ENCODE measurements at places on chromosomes 6 and 20.

DNA sequence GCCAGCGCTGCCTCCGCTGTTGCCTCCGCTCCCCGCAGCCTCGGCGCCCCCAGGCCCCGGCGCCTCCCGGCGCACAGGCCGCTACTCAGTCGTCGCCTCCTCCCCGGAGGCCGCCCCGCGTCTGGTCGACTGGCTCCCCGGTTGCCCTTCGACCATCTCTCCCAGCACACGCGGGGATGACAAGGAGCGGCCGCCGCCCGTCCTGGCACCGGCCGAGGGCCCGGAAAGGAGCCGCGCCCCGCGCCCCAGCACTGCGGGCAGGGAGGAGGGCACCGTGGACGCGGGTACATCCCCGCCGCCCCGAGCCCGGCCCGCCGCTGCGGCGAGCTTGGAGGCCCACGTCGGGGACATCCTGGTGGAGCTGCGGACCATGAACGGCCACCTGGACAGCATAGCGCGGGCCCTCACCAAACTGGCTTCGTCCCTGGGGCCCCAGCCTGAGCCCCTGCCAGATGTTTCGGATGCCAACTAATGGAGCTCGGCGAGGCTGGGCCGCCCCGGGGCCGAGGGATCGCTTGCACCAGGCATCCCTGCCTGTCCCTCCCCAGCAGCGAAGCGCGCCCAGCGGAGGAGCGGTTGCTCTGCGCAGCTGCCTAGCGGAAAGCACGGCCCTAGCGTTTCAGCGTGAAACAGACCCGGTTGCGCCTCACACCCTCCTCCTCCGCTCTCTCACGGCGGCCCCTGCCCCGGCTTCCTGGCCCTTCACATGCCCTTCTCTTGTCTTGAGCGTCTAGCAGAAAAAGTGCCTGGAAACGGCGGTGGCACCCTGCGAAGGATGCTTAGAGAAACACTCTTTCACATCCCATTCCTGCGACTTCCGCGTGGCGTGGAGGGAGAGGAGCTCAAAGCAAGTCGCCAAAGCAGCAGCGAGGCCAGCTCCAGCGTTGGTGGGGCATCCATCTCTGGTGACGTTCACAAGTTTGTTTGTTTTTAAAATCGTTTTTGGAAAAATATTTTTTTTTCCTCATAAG is 285.8 kb upstream of the SUPT3H start:
- no peak for DNase-seq

DNA sequence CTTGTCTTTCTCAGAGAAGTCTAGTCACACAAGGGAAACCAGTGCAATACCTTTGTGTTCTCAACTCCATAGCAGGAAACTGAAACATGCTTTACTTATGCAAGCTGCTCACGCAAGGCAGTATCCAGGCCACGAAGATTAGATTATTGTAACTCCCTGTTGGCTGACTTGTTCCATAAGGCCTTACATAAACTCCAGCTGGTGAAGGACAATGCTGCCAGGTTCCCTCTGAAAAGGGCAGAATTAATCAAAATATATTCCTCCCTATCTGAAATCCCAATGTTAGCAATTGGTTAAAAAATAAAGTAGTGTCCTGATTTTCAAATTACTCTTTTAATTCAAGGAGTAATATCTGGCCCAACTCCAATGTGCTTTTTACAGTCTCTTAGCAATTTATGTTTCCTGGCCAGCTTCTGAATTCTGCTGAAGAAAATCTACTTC is 966.6 kb downstream of the HACE1 start:
- DNase-seq, result no peak

DNA sequence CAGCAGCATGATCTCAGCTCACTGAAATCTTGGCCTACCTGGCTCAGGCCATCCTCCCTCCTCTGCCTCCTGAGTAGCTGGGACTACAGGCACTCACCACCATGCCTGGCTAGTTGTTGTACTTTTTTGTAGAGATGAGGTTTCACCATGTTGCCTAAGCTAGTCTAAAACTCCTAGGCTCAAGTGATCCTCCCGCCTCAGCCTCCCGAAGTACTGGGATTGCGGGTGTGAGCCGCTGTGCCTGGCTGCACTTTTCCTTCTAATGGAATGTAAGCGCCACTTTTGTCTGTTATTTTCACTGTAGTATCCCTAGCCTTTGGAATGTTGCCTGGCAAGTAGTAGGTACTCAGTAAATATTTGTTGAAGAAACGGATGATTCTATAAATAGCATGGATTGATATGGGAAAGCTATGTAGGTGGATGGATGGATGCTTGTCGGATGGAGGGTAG is 10.4 kb upstream of the TRIB3 start:
- no peak for DNase-seq

- DNase-seq, result no peak
Measured at GRCh38 chr6:41739041-41739440, 3.6 kb upstream of the TFEB start.

DNA sequence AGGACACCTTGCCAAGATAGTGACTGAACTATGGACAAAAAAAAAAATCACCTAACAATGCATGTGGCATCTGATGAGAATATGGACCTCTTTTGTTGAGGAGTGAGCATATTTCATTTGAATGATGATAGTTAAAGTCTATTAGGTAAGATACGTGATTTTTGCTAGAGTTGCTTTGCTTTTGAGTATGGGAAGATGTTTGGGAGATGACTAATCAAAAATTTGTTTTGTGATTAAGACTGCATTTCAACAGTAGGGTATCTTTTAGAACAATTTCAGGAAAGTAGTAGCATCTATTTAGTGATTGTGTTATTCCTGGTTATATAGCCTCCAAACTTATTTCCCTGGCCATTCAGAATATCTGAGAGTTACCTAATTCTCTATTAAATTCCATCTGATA is 878.6 kb upstream of the CITED2 start:
- no peak for DNase-seq

DNA sequence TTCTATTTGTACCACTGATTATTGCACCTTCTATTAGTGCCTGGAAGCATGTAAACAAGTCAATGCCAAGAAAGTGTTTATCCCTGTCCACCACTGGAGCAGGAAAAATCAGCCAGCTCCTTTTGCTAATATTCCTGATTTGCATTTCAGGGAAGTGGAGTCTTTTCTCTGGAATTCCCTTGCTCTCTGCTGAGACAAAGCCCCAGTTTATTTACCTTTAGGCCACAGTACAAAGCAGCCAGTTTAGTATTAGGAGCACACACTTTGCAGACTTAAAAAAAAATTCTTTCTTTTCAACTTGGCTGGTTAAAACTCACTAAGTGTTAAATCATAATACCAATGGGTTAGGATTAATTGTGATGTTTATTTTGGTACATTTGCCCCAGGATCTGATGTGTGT is 631.1 kb downstream of the PKHD1 start:
- no peak for DNase-seq

DNA sequence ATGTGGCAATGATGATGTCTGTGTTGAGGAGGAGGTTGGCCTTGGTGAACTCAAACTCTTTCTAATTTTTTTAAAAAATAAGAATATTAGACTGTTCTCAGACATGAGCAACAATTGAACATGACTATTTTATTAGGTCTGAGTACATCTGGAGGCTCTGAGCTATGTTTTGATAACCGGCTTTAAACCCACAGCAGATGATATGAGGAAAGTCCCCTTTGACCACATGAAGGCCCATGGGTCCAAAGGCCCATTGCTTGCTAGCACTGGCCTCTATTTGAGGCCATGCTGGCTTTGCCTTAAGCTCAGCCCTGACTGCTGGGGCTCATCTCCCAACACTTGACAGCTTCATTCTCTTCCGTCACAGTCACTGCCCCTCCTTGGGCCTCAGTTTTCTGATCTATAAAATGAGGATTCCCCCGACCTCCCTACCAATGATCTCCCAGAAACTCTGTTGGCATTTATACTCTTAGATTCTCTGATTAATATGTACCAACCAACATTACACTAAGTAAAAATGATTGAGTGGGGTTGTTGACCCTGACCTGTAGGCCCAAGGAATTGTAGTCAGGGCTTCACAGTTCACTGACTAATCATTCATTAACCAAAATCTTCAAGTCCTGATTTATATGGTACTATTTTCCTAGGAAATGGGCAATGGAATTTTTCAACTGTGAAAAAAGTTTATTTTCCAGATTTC is 23.9 kb upstream of the TINAG start:
- no peak for DNase-seq

DNA sequence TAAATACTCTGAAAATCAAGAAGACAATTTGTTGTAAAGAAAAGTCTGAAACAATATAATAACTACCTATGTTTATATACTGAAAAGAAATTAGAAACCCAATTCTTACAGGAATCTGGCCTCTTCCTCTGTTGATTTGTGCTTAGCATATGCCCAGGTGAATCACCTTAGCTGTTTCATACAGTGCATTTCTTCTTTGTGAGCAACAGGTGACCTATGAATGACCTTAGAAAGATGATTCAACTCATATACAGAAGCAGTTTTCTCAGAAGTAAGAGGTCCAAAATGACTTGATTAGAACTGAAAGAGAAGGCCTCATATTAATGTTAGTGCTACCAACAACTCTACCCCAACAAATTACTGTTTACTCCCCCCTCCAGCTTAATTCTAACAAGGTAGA is 419.5 kb upstream of the ID4 start:
- DNase-seq, result no peak
